ENCODE measurements at places on chromosomes 16 and 17.

DNA sequence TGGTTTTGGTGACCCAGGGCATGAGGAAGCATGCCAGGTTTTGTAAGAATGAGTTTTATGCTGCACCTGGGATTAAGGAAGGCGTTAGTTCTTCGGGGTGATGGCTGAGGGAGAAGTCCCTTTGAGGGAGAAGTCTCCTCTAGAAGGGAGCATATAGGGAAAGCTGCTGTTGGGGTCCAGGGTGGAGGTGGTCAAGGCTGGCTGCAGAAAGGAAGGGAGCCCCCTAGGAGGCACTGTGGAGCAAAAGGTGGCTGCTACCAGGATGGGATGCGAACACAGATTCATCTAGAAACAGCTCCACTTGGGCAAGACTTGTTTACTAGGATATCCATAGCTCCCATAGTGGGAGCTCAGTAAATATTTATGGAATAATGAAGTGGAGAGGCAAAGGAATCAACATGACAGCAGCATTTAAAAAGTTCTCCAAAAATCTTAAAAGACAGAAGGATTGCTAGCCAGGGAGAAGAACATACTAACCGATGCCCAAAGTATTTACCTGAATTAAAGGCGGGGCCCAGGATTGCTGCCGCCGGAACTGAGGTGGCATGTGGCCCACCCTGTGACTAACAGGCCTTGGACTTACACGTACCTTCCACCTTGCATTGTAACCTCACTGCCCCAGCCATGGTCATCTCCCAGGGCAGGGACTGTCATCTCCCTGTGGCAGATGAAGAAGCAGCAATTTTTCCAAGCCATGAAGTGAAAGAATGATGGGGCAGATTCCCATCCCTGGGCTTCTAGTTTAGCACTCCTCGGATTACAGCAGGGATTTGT lies 7.1 kb upstream of the LPCAT2 start:
- DNase-seq, result no peak

DNA sequence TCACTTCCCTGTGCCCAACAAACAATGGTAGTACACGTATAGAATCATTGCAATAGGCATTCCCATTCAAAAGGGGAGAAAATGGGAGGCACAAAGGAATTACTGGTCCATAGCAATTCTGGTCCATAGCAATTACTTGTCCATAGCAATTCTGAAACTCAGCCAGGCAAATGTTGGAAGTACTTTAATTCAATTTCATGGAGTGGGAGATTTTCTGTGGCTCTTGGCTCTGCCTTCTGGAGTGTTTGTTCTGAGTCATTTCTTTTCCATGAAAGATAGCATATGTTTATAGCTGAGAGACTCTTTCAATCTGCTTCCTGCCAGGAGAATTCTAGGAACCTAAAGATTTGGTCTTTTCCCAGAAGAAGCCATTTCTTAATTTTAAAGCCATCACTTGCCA lies 182.8 kb upstream of the ELAC2 start:
- DNase-seq, result no peak

DNA sequence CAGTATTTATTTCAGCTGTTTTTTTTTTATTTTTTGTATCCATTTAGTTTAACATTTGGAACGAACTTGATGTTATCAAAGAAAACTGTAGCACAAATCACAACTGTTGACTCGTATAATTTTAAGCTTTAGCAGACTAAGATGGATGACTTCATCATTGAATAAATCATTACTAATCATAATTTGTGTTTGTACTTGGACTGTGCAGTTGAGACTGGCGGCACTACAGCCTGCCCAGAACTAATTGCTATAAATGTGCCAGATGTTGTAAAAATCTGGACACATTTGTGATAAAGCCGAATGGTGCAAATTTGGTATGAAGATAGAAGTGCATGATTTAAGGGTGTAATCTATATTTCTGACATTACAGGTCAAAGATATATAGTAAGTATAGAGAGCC lies 897.7 kb upstream of the CDH8 start:
- no peak for DNase-seq

DNA sequence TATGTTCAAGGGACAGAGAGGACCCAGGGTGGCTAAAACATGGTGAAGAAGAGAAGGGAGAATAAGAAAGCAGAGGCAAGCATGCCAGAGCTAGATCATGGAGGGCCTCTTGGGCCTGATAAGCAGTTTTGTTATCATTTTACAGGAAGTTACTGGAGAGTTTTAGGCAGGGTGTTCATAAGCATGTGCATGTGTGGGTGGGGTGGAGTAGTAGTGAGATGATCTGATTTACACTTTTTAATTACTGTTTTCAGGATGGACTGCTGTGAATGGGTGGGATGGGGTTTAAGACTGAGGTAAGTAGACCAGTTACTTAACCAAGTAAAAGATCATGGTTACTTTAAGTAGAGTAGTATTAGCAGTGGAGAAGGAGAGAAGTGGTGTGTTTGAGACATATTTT lies 173.6 kb downstream of the PHKB start:
- DNase-seq, result no peak

- no peak for DNase-seq
Observed at GRCh38 chr16:72468582-72468981, 296.6 kb upstream of the PMFBP1 start.

- no peak for DNase-seq
Observed at GRCh38 chr16:1117926-1118325, 21.9 kb upstream of the C1QTNF8 start.

GRCh38 chr16:46717692-46718091 lies 28.2 kb downstream of the ORC6 start:
- DNase-seq, result no peak

DNA sequence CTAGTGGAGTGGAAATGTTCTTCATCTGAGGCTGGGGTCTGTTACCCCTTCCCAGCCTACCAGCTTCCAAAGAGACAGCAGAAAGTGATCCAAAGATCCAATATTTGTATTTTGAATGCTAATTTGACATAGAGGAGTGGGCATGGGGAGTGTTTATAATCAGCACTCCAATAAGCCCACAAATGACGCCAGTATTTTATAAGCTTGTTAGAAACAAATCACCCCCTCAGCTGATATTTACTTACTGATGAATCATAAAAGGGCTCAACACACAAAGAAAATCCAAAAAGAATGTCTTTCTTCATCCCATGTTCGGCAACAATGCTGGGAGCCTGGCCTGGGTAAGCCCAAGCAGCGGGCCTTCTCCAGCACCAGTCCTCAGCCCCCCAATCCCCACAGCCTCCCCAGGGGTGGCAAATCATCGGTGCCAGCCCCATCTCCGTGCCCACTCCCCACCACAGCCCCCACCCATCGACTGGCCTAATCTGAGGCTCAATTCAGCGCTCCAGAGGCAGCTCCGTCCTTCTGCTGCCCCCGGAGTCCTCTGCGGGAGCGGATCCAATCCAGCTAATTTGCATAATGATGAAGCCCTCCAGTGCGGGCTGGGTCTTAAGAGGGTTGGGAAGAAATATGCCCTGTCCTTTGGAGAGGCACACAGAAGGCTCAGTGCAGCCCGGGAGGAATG lies 169.5 kb downstream of the C16orf78 start:
- DNase-seq, result no peak

DNA sequence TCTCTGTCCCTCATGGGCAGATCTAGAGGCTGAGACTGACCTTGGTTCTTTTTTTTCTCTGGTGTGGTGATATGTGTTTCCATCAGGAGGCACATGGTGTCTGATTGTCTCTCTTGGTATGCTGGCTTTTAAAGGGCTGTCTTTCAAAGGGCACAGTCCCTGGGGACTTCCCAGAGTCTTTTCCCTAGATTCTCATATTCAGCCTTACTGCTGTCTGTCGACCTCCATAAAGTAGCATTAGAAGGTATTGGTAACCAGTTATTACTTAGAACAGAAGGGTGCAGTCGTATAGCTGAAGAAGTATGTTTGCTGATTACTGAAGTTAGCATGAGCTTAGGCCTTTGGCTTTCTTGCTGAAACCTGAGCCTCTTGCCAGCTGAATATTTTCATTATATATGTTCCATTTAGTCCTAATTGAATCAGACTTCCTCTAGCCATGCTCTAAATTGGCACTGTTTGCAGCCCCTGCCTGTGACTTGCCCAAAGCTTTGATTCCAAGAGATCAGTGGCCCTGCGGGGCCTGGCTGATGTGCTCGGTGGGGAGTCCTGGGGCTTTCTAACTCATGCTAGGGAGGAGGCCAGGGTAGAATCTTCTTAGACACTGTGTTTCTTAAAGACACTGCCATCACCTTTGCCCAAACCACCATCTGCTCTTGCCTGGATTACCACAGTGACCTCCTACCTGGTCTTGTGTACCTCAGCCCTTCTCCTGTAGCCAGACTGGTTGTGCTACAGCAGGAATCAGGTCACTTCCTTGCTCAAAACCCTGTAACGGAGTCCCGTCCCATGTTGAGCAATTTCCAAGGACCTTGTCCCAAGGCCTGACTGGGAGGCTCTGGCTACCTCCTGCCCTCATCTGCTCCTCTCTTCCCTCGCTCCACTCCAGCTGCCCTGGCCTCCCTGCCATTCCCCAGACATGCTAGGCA lies 71.5 kb downstream of the WWP2 start:
- no peak for DNase-seq

GRCh38 chr17:32323811-32324491 lies 18.0 kb downstream of the C17orf75 start:
- peak; percentile 37 for DNase-seq

DNA sequence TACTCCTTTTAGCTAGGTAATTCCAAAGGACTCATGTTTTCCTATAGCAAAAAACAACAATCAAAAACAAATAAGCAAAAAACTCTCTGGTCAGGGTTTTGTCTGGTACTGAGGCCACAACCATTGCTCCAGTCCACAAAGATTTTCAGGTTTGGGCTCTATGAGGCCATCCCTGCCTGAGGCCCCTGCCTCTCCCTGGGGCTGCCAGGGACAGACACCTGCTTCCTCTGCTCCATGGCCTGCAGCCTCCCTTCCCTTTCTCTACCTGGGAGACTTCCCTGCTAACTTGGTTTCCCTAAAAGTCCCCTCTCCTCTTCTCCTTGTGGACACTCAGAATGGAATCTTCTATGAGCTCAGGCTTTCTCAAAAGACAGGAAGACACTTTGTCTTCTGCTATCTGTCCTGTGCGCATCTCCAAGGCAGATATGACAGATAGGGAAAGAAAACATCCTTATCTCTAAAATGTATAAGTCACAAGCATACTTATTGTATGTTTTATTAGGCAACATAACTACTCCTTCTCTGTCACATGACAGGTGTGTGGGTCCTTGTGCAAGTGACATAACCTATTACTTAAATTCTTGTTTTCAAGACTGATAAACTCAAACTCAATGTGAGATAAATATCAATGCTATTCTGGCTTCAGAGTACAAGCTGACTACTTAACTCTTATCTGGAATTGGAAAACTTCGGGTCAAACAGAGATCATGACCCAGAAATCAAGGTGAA lies 1.2 kb upstream of the ZDHHC1 start:
- no peak for DNase-seq

DNA sequence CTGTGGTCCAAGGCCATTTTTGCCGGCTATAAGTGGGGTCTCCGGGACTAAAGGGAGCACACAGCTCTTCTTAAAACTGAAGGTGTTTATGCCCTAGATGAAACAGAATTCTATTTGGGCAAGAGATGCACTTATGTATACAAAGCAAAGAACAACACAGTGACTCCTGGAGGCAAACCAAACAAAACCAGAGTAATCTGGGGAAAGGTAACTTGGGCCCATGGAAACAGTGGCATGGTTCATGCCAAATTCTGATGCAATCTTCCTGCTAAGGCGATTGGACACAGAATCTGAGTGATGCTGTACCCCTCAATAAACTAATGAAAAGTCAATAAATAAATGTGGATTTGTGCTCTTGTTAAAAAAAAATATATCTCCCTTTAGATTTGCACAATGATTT lies 20.2 kb upstream of the SHISA9 start:
- no peak for DNase-seq

DNA sequence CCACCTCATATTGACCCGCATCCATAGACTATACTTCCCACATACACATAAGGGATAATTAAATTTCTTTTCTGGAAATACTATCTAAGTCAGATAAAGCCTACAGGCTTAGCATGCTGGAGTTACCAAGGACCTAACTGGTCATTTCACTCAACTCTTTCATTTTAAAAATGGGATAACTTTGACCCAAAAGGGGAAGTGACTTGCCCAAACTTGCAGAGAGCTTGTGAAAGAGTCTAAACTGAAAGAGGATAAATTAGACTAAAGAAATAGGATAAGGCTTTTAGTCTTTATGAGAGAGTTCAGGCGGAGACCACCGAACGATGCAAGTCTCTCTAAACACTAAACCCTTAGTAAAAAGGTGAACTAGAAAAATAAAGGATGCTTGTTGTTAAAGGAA lies 3.9 kb upstream of the KRT33A start:
- DNase-seq, result no peak

DNA sequence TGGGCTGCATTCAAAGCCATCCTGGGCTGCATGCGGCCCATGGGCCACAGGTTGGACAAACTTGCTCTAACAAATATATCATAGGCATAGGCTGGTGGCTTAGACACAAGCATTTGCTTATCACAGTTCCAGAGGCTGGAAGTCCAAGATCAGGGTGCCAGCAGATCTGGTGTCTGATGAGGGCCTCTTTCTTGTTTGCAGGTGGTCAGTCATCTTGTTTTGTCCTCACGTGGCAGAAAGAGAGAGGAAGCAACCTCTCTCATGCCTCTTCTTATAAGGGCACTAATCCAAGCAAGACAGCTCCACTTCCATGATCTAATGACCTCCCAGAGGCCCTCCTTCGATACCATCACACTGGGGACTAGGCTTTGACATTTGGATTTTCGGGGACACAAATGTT lies 238.7 kb upstream of the TNRC6C start:
- DNase-seq, result no peak

All from central memory CD4-positive, alpha-beta T cell (primary cell).